ENCODE measurements at places on chromosomes 16 and 17.
A peak's percentile ranks its signal among the peaks of the same experiment; 100 is the strongest.

- no peak for DNase-seq
These were observed 213.3 kb upstream of the AXIN2 start for GRCh38 chr17:65774787-65775186.

DNA sequence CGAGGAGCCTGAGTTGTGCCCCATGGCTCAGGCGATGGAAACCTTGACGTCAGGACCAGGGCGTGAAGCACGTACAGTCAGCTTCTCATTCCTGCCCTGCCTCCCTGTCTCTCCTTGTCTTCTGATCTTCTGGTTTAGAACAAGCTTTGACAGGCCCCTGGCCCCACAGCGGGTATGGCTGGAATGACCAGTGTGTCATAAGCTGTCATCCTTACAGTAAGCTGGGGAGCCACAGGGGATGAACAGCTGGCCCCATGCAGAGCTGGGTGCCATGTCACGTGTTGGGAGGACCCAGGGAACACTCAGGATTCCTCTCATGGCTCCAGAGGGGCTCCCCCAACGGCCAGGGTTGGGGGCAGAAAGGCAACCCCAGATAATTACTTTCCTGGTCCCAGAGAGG, 157.6 kb upstream of the PLCG2 start:
- no peak for DNase-seq

GRCh38 chr16:54123766-54124165, 162.8 kb downstream of the IRX3 start:
- no peak for DNase-seq

DNA sequence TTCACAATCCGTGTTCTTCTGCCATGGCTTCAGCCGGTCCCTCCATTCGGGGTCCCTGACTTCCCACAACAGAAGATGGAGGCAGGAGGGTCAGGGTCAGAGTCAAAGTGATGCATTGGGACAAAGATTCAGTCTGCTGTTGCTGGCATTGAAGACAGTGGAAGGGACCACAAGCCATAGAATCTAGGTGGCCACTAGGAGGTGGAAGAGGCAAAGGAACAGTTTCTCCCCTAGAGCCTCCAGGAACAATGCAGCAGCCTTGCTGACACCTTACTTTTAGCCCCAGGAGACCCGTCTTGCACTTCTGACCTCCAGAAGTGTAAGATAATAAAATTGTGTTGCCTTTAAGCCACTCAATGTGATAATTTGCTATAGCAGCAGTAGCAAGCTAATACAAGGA, 55.9 kb downstream of the MFSD11 start:
- DNase-seq: no peak

- DNase-seq: no peak
These were observed 16.2 kb upstream of the CSF3 start for GRCh38 chr17:39999067-39999466.

GRCh38 chr17:66803474-66803951, 31.4 kb upstream of the CACNG5 start:
- no peak for DNase-seq

DNA sequence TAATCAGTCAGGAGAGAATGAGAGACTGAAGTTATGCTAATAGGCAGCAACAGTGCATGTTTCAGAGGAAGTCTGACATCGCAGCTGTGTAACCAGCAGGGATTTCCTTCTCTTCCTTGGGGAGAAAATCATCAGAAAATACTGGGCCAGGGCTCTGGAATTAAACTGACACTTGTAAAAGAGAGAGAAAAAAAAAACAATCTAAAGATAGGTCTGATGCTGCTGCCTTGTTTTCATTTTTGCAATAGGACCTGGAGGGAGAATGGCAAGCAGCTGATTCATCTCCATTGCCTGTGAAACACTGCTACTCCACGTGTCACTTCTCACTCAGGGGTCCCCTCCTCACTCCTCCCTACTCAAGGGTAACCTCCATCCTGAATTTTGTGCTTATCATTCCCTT, 17.7 kb upstream of the CORO6 start:
- DNase-seq: no peak

DNA sequence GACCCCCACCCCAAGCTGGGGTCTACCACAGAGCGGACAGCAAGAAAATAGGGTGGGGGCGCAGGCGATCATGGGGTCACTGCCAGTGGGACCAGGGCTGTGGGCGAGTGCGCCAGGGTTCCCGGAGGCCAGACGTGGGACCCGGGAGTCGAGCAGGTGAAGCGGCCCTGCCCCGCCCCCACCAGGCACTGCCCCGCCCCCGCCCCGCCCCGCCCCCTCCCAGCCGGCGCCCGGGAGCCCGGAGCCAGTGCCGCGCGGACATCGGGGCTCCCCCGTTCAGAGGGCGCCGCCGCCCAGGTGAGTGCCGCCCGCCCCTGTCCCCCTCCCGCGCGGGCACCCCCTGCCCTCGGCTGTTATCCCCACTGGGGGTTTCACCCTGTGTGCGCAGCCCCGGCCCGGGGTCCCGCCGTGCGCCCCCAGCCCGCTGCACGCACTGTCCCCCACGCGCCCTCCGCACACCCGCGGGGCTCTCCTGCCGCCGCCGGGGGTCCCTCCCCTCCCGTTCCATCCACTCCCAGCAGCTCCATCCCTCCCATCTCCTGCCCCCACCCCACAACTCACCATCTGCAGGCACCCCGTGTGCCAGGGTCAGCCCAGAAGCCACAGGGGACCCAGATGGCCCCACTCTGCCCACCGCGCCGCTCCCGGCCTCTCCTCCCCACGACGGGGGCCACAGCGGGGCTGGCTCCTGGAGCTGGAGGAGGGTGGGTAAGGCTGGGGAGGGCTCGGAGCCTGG, at the start of gene SSTR5:
Gene SSTR5, plus strand, starts transcription at position 222 of the 736 bp plus-strand sequence. CDS start 6,122 bp downstream, outside the sequence.
- no peak for DNase-seq

DNA sequence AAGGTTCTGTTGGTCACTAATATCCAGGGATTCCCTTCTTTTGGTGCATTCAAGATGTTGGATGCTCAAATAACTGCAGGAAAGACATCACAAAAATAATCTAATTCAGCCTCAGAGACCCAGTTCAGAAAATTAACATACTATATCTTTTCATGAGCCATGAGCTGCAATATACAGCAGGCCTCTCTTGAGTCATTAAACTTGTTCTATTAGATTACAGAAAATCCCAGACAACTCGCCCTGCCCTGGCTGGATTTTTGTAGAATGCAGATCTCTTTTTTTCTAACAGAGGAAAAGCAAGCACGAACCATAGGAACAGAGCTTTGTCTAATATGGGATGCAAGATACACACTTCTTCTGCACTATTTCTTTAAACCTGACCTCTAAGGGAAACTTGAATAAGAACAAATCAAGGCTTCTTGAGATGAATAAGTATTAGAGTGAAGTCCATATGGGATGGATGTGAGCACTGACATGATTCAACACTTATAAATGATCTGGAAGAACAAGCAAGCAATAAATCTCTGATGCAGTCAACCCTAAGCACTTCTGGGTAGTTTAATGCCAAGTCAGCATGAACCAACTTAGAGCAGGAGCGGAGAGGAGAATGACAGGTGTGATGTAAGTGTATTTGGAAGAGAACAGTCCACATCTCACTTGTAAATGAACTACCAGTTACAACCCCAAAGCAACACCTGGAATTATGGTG, 70.7 kb upstream of the GNAO1 start:
- no peak for DNase-seq

- DNase-seq: no peak
These were observed 69.2 kb downstream of the MAP2K4 start for GRCh38 chr17:12089809-12090384.

- no peak for DNase-seq
These were observed 6.0 kb upstream of the PRDM7 start for GRCh38 chr16:90083139-90083538.

DNA sequence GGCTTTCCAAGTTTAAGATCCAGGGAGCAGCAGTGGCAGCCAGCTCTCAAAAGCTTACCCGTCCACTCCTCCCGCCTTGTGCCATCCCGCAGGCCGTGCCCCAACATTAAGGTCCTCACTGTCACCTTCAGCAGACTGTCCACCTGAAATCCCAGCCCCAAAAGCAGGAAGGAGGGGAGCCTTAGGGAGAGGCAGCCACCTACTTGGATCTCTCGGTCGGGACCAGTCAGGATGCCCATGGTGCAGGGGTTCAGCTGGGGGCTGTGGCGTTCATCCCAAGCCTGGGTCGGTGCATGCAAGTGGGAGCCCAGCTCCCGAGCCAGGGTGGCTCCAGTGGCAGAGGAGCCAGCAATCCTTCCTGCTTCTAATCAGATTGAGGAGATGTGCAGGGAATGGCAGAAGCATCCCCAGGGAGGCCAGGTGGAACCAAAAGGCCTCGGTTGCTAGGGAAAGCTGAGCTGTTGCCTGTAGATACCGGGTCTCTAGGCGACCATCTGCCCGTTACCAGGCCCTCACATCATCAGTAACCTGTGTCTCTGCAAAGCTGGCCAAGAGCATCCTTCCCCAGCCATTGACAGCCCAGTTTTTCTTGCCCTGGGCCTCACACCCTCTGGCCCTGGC, 24.6 kb downstream of the CNGB1 start:
- DNase-seq: peak; percentile 21

GRCh38 chr17:40547079-40547784, 18.0 kb downstream of the CCR7 start:
- no peak for DNase-seq

Data from aorta (tissue), 5 donors.